ENCODE measurements at places on chromosomes 4 and X.

GRCh38 chr4:139030614-139031235, 15.1 kb downstream of the NOCT start:
- DNase-seq: peak; percentile 77

DNA sequence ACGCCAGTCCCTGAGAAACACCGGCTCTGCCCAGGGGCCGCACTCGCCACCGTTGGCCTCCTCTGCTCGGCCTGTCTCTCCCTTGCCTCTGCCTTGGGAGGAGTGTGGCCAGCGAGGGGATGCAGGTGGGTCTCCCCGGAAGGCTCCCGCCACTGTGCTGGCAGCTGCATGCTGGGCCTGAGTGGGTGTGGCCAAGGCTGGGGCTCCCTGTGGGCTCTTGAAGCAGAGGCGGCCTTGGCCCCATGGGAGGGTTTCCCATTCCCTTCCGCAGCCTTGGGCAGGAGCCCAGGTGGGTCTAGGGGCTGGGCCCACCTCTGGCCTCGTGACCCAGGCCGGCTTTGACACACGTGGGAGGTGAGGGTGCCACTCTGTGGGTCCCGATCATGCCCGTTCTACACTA, 19.1 kb downstream of the FGFRL1 start:
- DNase-seq: no peak

GRCh38 chr4:40778090-40778489, 28.3 kb downstream of the NSUN7 start:
- DNase-seq: no peak

DNA sequence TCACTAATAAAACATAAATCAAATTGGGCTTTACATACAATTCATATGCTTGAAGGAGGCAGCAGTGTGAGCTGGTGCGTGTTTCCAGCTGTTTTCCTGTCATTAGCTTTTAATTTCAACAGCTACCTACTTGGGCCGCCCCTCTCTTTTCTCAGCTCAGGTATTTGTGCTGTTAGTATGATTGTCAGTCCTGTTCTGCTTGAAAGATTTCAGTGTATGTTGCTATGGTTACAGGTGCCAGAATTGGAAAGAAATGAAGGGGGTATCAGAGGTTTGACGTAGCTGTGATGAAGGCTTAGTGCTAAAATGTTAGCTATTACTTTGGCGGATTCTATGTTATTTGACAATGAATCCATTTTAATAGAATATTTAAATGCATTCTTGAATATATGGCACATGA, 440.3 kb downstream of the ZIC3 start:
- DNase-seq: no peak

- DNase-seq: no peak
These were observed 4.9 kb downstream of the CXCL2 start for GRCh38 chr4:74093981-74094623.

All from mucosa of gallbladder (tissue), 1 donor.